ENCODE measurements at places on chromosomes 16 and 17. TPM values are rescaled to one million over a fixed set of nuclear protein-coding genes. Genes with fewer than 3 reads are reported as not detected.

NEUROD2 gene
- not detected for polyA plus RNA-seq

DNA sequence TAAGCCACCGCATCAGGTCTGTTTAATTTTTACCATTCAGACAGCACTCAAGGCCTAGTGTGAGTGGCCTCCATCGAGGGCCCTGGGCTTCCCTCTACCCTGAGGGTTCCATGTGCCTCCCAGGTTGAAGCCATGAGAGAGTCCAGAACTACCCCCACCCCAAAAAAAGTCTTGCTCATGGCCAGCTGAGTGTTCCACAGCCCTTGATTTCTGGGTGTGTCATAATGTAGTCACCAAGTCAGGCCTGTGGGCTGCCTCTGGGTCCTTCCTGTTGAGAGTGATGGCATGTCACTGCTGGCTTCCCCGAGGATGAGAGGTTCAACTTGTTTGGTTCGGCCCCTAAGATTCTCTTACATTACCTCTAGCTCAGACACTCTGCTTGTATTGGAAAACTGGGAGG lies 100.6 kb downstream of the PITPNC1 start:
- no peak for DNase-seq

DNA sequence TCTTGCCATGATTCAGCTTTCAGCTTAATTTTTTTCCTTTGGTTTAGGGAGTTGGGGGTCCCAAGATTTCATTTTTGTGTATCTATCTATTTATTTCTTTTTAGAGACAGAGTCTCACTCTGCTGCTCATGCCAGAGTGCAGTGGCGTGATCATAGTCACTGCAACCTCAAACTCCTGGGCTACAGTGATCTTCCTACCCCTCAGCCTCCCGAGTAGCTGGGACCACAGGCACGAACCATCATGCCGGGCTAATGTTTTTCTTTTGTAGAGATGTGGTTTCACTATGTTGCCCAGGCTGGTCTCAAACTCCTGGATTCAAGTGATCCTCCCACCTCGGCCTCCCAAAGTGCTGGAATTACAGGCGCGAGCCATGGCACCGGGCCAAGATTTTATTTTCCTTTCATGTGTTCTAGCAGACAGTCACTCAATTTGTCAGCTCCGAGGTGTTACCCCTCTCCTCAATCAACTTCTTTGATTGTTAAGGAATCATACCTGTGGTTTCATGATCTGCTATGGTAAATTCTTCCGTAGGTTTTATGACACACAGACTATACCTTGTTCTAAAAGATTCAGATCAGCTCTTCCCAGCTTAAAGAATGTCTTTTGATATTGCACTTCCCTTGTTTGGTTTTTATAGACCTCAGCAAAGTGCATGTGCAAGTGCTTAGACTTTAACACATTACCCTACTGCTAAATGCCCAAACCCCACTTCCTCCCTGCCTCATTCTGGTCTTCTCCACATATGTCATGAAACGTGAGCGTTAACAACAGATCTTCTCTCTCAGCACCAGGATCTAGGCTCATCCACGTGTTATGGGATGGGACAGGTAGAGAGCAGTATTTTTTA lies 13.0 kb downstream of the UNC45B start:
- DNase-seq, result no peak

GRCh38 chr16:8768692-8769091 lies 28.7 kb downstream of the TMEM186 start:
- no peak for DNase-seq

- DNase-seq, result peak; percentile 32
These were observed 73.1 kb downstream of the CDH13 start for GRCh38 chr16:82699711-82700495.
